ENCODE measurements at places on chromosomes 12 and 14.

DNA sequence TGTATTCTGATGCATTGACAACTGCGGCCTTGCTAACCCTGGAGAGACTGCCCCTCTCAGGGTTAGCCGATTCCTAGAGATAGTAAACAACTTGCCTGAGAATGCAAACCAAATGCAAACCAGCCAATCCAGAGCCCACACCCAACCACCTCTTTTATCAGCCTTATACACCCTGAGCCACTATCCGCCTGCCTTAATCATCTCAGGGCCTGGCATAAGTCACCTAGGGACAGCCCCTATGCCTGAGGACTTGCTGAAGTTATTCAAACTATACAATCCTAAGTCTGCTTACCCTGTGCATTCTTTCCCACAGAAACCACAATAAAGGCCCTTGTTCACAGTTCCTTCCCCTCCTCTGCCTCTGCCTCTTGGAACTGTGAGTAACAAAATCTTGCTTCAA, 177.2 kb downstream of the KCNA5 start:
- DNase-seq = peak; percentile 7

DNA sequence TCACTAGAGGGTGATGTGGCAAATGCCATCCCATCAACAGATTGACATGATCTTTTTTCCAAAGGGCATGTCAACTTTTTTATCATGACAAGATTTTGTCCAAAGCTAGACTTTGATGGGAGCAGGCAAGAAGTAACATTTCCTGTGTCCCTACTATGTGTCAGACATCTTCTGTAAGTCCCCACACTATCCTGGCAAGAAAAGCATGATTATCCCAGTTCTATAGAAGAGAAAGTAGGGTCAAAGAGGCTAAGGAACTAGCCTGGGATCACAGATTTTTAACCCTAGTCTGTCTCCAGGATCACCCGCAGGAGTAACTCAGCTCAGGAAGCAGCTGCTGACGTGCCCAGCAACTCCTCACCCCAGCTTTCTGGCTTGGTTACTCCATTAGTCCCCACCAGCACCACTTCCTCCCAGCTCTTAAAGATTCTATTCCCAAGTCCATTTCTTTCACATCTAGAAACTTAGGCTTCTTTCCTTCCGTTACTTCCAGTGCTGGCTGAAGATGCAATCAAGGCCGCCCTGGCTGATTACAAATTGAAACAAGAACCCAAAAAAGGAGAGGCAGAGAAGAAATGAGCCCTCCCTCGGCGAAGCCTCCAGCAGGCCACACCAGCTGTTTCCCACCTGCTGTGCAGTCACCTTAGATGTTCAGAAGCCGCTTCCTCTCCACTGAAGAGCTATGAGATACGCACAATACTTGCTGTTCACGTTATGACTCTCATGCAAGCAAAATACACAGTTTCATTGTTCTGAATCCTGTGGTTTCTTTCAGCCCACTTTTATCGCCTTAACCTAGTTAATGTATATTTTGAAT, 6.2 kb downstream of the ISCU start:
- peak; percentile 78 for DNase-seq

DNA sequence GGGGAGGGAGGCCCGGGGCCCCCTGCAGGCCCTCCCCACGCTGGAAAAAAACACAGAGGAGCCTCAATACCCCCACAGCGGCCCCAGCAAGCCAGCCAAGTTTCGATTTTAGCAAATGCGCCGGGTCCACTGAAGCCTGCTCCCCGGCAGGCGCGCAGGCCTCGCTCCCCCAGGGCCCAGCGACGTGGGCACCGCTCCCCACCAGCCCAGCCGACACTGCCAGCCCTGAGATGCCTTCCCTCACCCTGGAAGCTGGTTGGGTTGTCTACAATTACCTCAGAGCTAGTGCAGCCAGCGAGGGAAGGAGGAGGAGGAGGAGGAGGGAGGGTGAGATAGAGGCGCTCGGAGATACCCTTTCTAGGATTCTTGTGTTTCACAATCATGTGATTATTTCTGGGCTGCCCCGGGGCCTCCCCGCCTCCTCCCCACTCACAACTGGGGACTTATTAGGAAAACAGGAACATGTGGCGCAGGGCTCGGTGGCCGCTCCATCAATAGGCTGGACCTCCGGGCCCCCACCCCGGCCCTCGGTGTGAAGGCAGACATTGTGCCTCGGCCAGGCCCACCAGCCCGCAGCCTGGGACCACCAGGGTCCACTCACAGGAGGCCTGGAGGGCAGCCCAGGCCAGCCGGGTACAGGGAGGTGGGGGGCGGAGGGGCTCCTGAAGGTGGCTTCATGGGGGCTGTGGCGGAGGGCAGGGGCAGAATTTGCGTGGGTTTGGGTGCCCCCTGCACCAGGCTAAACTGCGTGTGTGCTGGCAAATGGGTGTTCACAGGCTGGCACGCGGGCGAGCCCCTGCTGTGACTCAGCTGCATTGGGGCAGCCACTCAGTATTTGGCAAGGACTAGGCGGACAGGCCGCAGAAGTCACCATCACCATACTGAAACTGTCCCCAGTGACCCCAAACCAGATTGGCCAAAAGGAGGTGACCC, 109.9 kb downstream of the NCOR2 start:
- peak; percentile 43 for DNase-seq

DNA sequence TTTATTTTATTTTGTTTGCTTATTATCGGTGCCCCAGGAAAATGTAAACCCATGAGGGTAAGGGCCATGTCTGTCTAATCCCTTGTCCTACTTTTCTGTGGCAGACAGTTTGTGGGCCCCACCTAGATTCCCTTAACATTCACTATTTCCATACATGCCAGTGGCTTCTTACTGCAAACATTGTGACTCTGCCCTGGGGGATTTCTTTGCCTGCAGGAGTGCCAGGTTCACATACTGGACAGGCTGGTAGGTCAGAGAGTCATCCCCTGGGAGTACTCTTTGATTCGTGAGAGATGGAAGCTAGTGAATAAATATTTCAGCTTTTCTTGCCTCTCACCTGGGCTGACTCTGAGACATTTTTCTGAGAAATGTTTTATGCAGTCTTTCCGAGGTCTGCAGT, 122.8 kb upstream of the TBX5 start:
- DNase-seq = no peak

DNA sequence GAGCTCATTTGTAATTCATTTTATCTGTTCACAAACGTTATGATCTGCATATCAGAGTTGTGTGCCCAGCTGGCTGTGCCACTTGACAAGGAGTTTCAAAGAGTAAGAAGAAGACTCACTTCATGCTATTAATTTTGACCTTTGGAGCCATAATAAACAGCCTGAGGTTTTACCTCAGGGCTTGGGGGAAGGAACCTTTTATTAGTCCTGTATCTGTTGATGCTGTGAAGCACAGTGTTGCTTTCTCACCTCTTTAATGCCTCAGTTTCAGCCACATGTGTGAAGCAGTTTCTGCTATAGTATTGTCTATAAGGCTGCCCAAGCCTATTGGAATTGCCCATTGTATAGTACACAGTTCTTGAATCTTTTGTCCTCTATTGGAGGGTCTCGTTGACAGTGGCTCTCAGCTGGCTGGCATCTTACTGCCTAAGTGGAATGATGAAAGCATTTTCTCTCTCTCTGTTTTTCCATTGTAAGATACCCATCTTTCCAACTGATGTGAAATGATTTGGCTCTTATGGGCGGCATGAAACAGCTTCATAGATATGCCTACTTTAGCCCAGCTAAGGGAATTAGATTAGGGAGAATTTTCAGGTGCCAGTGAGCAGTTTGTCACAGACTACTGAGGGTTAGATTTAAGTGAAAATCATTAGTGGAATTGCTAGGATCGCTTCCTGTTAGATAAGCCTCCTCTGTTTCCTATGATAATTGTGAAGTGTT, 34.7 kb downstream of the GPATCH2L start:
- no peak for DNase-seq

DNA sequence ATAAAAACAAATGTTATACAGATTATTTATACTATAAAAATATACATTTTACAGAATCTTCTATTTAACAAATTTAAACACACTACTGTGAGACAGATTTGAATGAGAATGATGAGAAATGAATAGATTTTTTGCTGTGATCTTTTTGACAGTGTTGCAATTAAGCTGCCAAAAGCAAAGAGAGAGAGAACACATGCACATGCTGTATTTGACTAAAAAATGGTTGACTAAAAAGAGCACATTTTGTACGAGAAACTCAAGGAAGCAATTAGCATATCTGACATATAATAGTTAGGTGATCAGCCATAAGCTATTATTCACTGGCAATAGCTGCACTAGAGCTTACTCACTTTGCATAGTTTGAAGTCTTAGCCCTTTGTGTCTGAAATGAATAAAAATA, 115.8 kb downstream of the SYT10 start:
- DNase-seq = no peak

DNA sequence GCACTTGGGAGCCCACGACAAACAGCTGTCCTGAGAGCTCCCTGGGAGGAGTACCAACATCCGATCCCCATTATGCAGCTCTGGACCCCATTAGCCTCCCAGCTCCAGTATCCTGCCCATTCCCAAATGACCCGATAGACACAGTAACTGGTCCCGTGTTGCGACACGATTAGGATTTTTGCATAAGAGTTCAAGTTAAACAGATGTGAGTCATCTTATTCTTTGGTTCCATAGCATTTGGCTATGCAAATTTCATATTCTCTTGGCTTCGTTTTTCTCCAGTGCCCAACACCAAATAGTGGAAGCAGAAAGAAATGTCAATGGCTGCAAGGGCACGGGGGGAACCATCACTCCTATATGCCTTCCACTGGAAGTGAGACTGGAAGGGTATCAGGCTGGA, 43.0 kb upstream of the LRRC10 start:
- no peak for DNase-seq

- no peak for DNase-seq
Observed at GRCh38 chr14:100982762-100983161, 79.2 kb upstream of the RTL1 start.

DNA sequence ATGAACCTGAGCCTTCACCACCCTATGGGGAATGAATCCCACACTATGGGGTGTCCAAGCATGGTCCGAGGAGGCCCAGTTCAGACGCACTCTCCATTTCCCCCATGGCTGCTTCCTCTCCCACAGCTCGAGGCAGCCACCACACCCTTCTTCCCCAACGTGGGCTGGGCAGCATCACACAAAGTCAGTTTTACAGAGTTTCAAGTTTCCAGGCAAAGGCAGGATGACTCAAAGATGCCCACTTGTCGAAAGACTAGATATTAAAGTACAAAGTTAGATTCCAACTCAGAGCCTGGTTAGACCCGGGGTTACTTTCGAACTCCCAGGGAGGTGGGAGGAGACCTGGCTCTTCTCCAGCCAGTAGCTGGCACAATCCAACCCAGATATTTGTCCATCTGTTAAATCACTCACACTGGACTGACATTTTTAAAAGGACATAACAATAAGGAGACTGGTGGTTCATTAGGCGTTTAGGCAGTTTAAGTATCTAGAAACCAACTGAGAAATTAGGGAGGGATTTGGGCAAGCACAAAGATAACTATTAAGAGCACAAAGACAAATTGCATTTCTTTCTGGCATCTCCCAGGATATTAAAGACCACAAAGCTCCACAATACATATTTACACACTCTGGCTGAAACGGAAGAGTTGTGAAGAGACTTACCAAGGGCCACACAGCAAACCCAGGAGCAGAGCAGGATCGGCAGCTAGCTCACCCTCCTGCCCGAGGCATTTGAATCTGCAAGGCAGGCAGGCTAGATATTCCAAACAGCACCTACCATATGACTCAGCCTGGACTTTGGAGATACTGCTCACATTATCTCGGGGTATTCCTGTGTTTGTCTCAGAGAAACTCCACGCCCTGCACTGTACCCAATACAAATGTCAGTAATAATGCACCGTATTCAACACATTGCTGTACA, 34.8 kb downstream of the TMCC3 start:
- no peak for DNase-seq

DNA sequence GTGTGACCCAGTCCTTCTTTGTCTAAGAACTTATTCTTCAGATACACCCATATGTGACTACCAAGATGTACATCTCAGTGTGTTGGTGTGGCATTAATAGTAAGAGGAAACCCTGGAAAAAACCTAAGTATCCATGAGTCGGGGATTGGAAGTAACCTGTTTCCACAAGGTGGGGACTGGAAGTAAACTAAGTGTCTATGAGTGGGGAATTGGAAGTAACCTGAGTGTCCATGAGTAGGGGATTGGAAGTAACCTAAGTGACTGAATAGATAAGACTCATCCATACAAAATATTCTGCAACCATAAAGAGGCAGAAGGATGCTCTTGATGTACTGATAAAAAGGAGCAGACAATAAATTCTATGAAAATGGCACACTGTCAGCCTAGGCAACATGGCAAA, 184.7 kb downstream of the PHETA1 start:
- no peak for DNase-seq

DNA sequence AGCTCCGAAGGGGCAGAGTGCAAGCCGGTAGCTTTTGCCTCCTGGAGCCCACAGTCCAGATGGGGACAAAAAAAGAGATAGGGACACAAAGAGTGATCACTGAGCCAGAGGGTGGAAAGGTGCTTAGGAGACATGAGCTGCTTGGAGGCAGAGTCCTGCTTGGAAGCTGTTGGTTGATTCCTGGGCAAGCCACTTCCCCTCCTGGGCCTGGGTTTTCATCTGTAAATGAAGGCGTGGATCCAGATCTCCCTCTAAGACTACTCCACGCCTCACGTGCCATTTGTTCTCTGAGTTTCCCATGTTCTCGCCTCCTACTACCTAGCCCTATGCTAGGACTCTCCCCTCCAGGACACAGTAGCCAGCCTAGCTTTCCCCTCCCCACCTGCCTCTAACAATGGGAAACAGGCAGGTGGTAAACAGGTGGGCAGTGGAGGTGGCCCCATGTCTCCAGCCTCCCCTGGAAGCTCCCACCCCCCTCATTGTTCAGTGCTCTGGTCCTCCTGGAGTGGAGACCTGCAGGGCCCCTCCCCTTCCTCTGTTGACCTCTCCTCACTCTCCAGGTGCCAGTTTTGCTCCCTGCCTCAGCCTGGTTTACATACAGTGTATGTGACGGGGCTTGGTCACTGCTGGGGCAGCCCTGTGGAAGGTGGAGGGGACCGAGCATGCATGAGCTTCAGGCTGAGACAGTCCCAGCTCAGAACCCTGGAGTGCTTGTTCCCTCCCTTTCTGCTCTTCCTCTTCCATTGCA, 3.8 kb downstream of the SERPINA3 start:
- no peak for DNase-seq

DNA sequence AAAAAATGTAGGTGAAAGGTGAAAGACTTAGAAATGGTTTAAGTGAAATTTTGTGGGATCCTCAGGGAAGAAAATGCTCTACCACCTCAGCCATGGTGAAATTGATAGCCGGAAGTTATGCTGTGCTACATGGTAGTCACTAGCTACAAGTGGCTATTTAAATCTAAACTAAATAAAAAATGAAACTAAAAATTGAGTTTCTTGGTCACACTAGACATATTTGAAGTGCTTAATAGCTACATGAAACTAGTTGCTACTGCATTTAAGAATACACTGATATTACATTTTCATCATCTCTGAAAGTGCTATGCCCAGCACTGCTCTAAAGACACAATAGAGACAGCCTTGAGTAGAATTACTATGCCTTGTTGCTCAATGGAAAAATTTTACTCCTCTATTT, 10.3 kb upstream of the SLCO1B3 start:
- no peak for DNase-seq

Data from CD4-positive, alpha-beta memory T cell (primary cell).